Fibroblast of skin of back (primary cell): ENCODE measurements at places on chromosomes 12 and 14.

GRCh38 chr12:30989754-30990153 is 63.2 kb downstream of the TSPAN11 start:
- no peak for DNase-seq

GRCh38 chr12:128079-128478 is 61.5 kb downstream of the IQSEC3 start:
- DNase-seq: no peak

DNA sequence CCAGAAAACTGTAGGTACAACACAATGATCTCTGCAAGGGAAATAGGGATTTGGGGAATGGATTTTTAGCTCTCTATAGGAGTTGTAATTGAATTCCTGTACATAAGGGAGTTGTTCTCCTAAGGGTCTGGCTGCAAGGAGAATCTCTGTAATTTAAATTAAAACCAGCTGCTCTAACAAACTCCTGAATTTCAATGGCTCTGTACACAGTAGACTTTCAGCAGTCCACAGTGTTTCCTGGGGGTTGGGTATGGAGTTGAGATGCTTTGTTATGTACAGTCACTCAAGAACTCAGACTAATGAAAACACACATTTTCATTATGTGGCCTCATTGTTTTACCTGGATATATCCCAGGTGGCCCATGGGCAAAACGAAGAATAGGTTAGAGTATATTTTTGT is 93.2 kb downstream of the NAV3 start:
- peak; percentile 53 for DNase-seq

DNA sequence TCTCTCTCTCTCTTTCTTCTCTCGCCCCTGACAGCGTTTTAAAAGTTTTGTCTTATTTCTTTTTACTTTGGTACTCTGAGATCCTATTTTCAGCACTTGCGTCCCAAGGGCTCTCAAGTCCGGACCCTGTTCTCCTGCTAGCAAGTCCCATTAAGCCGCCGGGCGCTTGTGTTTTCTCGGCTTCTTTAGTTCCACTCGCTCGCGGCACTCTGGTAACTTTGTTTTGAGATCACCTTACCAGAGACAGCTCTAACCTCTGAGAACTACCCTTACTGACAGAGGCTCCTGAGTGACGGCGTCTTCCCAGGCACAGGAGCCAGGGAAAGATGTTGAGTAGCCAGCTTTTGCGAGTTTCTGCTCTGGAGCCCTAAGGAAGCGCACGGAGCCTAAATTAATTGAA is 2.7 kb upstream of the MYF5 start:
- DNase-seq: no peak

DNA sequence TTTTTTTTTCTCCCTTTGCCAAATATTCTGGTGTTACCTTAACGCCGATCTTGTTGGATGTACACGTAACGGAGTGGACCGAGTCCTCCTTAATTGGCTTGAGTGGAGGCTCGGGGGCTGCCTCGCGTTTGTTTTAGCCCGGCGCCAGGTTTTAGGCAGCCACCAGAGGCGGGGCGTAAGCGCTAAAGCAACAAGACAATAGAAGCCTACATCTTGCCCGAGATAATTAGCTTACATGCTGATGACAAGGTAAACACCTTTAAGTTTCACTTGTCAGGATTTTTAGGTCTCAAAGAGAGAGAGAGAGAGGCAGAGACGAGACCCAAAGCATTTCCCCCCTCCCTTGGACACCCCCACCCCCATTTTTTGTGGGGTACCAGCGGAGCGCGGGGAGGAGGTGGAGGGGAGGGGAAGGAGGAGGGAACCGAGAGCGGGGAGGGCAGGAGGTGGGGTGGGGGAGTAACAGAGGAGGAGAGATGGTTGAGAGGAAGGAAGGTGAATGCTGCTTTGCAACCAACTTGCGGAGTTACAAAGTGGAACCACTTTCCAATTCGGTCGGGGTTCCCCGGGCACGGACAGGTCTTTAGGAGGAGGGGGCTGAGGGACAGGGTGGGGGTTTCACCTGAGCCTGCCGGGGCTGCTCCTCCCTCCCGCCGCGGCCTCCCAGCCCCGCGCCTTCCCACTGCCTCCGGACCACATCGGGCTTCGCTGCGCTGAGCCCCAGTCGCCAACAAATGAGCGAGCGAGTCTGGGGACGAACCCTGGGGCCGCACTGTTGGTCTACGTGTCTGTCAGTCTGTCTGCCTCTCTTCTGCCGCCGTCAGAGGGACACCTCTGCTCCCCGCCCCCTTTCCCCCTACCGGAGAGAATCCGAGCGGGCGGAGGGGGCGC is at the start of gene NKX2-1:
NKX2-1 (minus strand) TSS at position 802 of the 891 bp plus-strand sequence; CDS start at position 699, 103 bp downstream.
- DNase-seq: no peak
